ENCODE measurements at places on chromosomes 5 and 9. TPM values are rescaled to one million over a fixed set of nuclear protein-coding genes. Genes with fewer than 3 reads are reported as not detected.

The LCN10 gene
- 4.5 TPM for total RNA-seq

The HOMER1 gene
- total RNA-seq = 31.4 TPM

The NEUROG1 gene
- total RNA-seq = not detected

The KLF4 gene
- total RNA-seq = 62.9 TPM

The CXCL14 gene
- 3.1 TPM for total RNA-seq

The CCDC107 gene
- 38.5 TPM for total RNA-seq

All from right atrium auricular region (tissue), 2 donors.